ENCODE measurements at places on chromosomes 3 and 15.
A peak's percentile ranks its signal among the peaks of the same experiment; 100 is the strongest.

GRCh38 chr3:130894986-130895280 is 1.0 kb downstream of the ATP2C1 start:
- DNase-seq: no peak

DNA sequence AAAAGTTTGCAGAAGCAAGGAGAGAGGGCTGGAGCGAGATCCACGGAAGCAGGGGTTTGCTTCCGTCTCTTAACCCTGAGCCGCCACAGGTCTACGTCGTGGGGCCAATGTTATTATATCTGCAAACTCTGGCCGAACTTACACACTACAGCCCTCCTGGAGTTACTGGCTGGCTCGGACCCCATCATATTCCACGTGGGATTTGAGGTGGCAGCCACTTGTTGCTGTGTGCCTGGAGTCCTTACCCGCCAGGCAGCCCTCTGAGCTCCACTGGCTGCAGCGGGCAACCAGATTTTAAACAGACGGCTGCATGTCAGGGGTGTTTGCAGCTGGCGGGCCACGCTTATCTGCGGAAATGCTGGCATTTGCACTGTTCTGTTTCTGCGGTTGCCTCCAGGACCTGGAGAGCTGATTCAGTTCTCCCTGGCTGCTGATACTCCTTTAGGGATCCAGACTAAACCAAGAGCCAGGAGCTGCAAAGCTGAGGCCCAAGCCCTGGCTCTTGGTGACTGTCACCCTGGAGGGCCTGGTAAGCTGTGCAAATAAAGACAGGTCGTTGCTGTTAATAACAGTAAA is 34.7 kb downstream of the TM2D3 start:
- DNase-seq: no peak

DNA sequence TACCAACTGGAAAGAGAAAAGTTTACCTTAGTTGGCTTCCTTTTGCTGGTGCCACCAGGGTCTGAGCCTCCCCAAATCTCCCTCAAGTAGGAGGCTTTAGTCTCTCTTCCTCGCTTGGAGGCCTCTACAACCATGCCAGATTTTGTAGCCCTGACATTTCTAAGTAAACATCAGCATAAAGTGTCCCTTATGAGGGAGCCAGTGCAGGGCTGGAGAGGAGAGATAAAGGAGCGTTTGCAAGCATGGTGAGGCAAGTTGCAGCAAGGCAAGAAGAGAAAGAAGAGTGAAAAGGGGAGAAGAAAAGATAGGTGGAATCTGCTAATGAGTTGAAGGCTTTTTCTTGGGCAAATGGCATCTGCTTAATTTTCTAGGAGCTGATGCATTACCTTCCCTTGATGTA is 82.7 kb upstream of the FNDC3B start:
- DNase-seq: no peak

GRCh38 chr3:5202222-5202621 is 14.7 kb downstream of the EDEM1 start:
- no peak for DNase-seq

DNA sequence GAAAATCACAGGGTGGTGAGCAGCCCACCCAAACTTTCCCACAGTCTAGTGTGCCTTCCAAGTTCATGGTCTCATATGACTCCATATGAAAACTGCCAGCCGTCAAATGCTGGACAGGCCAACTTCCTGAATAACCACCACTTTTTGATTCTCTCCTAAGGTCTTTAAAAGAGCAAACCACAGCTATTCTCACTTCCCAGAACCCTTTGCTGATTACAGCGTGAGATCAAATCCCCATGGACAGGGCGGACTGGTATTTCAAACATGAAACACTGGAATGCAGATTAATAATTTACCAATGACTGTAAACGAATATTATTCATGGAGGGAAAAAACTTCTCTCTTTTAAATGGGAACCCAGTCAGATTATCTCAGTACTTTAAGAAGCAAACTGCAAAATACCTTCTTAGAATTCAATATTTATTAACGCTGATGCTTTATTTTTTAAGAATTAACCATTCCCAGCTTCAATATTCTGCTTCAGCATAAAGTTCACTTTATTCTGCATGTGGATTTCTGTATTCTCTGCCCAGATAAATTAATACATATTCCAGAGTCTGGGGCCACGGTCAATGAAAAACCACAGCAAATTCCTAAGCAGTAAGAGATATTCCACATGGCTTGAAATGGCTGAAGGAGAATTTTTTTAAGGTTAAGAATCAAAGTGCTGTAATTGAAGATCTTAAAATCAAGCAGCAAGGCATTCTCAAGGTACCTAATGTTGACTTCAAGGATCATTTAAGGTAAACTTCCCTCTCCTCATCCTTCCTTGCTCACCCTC is 42.9 kb downstream of the MYO1E start:
- DNase-seq: peak; percentile 68

DNA sequence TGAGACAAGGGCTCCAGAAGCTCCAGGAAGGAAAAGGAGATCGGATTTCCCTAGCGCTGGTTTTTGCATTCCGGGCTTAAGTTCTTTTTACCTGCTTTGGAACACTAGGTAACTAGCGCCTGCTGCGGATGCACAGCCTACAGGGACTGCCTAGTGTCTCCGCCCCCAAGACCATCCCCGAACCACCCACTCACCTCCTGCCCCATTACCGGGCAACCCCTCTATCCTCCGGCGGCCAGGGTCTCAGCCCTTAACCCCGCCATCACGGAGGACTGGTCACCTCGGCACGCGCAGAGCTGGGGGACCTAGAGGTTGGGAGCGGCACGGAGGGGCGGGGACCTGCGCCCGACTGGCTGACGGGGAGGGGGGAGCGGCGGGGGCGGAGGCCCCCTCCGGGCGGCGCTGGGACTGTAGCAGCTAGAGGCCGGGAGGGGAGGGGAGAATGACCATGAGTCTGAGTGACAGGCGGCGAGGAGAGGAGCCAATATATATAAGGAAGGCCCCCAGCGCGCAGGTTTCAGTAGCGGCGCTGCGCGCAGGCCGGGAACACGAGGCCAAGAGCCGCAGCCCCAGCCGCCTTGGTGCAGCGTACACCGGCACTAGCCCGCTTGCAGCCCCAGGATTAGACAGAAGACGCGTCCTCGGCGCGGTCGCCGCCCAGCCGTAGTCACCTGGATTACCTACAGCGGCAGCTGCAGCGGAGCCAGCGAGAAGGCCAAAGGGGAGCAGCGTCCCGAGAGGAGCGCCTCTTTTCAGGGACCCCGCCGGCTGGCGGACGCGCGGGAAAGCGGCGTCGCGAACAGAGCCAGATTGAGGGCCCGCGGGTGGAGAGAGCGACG is at the start of gene DLL4:
DLL4 (plus strand) TSS at position 520 of the 839 bp plus-strand sequence. CDS start 329 bp downstream, outside the sequence.
- DNase-seq: no peak

DNA sequence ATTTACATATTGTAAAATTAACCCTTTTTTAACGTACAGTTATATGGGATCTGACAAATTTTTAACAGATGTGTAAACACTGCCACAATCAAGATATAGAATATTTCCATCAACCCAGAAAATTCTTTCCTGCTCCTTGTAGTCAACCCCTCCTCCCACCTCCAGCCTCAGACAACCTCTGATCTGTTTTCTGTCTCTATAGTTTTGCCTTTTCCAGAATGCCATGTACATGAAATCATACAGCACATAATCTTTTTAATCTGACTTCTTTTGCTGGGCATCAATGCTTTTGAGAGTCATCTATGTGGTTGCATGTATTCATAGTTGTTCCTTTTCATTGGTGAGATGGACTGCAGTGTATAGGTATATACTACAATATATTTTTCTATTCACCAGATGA is 153.0 kb downstream of the SMAD6 start:
- DNase-seq: no peak

- no peak for DNase-seq
Observed at GRCh38 chr3:197466586-197467399, 89.0 kb downstream of the BDH1 start.

GRCh38 chr15:99114511-99115299 is 9.8 kb downstream of the SYNM start:
- DNase-seq: no peak

GRCh38 chr15:66708389-66708788 is 6.4 kb downstream of the SMAD6 start:
- DNase-seq: no peak

DNA sequence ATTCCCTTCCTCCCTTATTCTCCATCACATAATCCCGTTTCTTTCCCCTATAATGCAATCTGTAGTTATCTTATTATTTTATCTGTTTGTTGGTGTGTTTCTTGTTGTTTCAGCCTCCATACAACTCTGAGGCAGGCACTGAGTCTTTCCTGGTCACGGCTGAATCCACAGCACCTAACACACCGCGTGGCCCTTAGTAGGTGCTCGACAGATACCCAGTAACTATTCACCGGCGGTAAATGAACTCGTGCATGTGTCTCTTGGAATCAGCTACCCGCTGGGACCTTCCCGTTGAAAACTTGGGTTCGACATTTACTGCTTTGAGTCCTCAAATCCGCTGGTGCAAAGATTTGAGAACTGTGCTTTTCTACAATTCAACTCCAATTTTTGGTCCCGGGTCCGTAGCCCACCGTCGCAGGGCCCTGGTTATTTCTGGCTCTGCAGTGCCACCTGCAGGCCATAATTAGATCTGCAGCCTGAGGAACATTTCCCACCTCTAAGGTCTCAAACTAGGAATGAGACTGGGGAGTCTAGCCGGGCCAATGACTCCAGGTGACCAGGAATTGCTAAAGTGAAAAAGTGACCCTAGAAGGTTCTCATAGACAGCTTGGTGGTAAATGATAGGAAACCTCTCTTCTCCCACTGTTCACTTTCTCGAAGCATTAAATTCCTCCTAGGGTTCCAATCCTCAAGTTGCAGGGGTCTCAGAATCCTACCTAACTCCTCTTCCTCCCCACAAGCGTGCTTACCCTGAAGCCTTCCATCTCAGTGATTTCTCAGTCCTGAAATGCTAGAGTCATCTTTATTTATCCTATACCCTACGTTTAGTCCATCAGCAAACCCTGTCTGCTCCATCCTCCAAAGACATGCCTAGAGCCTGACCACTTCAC is 40.0 kb upstream of the TRH start:
- DNase-seq: no peak

GRCh38 chr3:15281817-15282216 is 50.6 kb downstream of the SH3BP5 start:
- DNase-seq: no peak

DNA sequence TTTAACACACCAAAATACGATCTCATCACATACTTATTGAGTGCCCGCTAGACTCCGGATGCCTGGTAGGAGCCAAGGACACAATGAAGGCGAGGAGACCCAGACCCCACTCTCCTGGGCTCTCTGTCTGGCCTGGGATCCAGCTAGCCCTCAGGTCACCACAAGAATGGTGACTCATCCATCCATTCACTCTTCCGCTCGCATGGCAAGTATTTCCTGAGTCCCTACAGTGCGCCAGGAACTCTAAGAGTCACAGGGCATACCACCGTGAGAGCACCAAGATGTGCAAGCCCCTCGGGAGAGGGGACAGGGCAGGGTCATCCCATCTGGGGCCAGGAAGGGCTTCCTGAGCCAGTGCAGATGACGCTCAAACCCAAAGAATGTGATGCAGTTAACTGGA is 101.6 kb upstream of the PRR20G start:
- no peak for DNase-seq

DNA sequence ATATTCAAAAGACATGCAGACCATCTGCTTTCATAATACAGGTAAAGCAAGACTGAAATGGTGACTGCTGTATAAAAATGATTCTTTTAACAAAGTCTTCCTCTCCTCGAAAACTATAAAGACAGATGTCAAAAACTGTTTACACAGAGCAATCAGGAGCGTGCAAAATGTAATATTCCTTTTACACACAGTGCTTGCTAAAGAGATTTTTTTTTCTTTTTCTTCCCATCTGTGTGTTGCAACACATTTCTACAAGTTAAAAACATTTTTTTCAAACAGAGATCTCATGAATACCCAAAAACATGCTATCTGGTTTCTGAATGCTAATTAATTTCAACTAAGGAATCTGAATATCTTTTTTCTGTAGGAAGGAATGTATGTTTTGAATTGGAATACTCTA is 22.1 kb downstream of the SATB1 start:
- no peak for DNase-seq

DNA sequence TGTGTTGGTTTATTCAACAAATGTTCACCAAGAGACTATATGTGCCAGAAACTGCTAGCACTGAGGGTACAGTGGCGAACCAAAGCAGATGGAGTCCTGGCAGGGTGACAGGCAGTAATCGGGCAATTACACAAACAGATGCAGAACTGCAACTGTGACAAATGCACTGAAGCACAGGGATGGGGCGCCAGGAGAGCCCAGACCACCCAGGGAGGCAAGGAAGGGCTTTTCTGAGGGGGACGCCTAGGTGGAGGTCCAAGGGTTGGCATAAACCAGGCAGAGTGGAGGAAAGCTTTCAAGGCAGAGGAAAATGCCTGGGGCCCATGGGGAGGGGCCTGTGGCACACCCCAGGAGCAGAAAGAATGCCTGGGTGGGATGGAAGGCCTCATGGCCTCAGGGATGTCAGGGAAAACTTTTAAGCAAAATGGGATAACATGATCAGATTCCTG is 5.5 kb downstream of the DIS3L start:
- no peak for DNase-seq

GRCh38 chr15:31727612-31728011 is 302.7 kb upstream of the CHRNA7 start:
- no peak for DNase-seq

GRCh38 chr3:185815391-185816282 is 9.2 kb downstream of the IGF2BP2 start:
- DNase-seq: no peak

GRCh38 chr3:134352031-134352671 is 22.1 kb downstream of the AMOTL2 start:
- DNase-seq: no peak

DNA sequence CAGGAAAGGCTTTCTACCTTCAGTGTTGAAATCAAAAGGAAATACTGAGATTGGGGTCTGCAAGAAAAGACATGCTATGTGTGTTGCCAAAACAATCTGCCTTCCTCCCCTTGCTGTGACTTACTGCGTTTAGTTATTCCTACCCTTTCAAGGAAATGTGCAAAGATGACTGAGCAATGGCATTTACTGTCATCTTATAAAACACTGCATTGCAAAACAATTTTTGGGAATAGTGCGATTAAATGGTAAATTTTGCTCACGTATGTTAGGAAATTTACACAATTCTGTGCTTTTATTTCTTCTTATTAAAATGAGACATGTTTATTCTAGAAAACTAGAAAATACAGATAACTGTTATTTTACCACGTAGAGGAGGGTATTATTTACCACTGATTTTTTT is 45.8 kb downstream of the PDE8A start:
- DNase-seq: no peak
